ENCODE measurements at places on chromosomes 1 and 21.

- DNase-seq = no peak
Measured at GRCh38 chr21:14736162-14736561, 190.0 kb upstream of the SAMSN1 start.

DNA sequence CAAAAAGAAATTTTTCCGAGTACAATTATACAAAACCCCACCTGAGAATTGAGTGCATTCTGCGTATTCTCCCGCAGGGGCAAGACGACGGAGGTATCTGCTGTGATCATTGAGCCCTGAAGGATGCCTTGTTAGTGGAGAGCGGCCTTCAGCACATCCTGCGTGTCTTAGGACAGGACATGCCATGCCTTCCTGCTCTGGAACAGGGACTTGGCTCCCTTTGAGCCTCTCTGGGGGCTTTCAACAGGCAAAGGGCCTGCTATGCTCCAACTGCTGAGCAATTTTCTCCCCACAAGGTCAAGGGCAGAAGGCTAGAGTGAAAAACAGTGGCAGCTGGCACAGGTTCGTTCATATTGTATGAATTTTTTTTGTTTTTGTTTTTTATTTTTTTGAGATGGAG lies 52.4 kb downstream of the TOR1AIP2 start:
- DNase-seq = no peak

DNA sequence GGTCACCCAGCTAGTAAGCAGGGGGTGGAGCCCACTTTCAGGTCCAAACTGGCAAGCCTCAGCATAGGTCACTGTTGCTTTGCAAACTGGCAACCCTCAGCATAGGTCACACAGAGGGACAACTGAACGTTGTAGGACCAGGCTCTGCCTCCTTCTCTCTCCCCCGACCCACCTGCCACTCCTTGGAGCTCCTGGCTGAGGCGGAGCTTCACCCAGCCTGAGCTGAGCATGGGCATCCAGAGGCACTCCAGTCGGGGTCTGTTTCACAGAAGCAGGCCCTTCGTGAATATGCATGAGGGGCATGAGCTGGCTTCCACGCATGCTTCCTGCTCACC lies 24.2 kb downstream of the CAPZB start:
- DNase-seq = no peak

DNA sequence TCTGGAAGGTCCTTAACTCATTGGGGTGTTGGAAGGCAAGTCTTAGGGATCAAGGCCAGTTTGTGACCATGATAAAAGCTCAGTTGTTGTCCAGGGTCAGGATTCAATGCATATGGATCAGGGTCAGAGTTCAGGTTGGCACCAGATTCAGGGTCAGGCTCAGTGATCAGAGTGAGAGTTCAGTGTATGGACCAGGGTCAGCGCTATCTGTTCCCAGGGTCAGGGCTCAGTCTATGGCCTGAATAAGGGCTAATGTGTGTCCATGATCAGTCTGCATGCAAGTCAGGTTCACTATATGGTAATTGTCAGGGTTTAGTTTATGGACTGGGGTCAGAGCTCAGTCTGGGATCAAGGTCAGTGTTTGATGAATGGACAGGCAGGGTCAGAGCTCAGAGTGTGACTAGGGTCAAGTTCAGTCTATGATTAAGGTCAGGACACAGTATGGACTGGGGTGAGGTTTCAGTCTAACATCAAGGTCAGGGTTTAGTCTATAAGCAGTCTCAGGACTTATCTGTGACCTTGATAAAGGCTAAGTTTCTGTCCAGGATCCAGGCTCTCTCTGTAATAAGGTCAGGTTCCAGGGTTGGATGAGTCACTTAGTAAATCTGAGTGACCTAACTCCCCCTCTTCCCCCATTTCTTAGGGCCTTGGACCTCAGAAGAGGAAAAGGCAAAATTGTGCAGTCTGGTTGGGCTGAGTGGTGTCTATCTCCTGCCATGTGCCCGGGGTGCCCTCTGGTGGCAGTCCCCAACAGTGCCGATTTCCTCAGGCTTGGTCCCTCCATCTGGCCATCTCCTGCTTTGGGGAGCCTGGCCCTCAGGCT lies 23.8 kb downstream of the KNCN start:
- DNase-seq = peak; percentile 84

GRCh38 chr1:173355281-173356031 lies 121.7 kb upstream of the PRDX6 start:
- DNase-seq = no peak

DNA sequence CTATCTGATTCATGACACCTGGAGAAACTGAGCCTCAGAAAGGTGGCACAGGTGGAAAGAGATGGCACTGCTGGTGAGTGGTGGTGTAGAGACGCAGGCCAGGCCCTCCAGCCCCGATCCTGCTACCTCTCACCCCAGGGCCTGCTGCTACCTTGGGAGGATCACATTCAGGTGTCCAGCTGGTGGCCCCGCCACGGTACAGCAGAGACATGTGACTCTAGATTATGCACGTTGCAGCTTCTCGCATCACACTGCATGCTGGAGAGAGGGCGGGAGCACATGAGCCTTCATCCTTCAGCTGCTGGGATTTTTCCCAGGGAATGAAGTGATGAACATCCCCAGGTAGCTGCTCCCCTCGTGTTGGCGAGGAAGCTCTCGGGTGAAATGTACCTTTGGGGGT lies 32.9 kb downstream of the KAZN start:
- no peak for DNase-seq

- no peak for DNase-seq
Measured at GRCh38 chr1:235741294-235741693, 91.7 kb upstream of the GNG4 start.

GRCh38 chr1:3828391-3828790 lies 28.6 kb downstream of the CEP104 start:
- DNase-seq = no peak

- DNase-seq = no peak
Measured at GRCh38 chr1:97500760-97501159, 420.1 kb downstream of the DPYD start.

DNA sequence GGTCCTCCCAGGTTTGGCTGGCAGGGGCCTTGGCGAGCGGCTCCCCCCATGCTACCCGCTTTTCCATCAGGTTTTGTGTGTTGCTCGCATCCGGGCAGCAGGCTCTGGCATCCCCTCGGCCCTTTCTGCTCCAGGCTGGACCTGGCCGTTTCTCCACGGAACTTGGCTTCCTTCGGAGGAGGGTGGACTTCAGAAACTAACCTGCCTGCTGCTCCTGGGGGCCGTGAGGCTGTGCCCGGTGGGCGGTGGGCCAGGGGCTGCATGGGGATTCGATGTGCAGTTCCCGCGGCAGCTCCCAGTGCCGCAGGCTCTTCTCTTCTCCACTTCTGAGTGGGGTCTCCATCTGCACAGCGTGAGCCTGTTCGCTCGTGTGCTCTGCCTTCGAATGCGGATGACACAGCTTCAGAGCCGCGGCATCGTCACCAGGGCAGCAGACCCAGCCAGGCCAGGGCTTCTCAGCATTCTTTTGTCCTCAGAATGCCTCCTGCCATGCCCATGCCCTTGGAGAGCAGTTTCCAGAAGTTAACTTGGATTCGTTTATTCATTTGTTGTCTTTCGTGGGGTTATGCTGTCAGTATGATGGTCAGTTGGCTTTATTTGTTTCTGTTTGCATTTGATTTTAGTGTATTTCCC lies 36.4 kb downstream of the PRKCZ start:
- DNase-seq = no peak

GRCh38 chr1:73452522-73452921 lies 745.5 kb downstream of the LRRIQ3 start:
- no peak for DNase-seq

GRCh38 chr1:157161901-157162300 lies 23.7 kb upstream of the ETV3 start:
- DNase-seq = no peak

DNA sequence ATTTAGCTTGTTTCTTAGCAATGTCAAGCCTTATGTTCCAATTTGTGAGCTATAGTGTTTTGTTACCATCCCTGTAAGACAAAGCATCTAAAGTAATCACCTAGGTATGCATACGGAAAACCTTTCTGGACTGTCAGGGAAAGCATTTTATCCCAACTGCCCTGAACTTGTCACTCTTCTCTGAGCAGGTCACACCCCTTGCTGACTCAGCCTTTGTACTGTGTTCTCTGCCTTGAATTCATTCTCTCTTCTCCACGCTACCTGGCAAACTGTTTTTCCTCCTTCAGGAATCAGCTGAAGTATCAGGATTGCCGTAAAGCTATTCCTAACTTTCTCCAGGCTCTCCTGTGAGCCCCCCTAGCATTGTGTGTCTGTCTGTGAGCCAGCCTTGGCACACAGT lies 54.2 kb downstream of the PBX1 start:
- DNase-seq = no peak

DNA sequence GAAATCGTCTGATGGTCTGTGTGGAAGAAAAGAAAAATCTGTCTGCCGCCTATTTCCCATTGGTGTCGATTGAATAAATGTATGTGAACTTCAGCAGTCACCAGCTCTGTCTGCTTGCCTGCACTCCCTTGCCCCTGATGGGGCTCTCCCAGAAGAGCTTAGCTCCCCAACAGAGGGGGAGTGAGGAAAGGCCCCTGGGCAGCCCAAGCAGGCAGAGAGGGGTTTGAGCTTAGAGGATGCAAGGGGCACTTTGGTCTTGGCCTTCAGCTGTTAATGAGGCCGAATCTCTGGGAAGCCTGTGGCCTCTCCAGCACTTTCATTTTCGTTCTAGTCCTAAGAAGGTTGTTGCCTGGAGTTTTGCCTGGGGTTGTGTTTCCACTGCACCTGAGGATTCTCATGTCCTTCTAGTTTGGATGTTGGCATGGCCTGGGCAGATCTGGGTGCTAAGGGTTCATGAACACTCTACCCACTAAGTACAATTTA lies 2.8 kb downstream of the FOXD2 start:
- DNase-seq = no peak

- DNase-seq = no peak
Measured at GRCh38 chr1:4461726-4462290, 192.6 kb upstream of the AJAP1 start.

- DNase-seq = peak; percentile 86
Measured at GRCh38 chr1:154548028-154548427, 10.4 kb downstream of the UBE2Q1 start.

DNA sequence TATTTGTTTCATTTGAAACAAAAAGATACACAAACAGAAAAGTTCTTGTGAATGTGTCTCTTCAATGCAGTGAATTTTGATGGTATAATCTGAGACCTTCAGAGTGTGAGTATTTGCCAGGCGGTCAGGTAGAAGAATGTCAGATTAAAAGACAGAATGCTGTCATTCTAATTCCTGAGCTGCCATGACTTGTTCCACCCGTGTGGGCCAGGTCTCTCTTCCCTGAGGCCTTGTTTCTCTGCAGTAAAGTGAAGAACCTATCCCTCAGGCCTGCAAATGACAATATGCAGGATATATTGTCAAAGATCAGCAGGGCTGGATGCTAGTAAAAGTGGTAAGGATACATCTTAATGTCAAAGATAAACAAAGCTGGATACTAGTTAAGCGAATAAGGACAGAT lies 111.4 kb downstream of the ZP4 start:
- no peak for DNase-seq

GRCh38 chr1:183360473-183360872 lies 57.7 kb downstream of the NMNAT2 start:
- DNase-seq = no peak

DNA sequence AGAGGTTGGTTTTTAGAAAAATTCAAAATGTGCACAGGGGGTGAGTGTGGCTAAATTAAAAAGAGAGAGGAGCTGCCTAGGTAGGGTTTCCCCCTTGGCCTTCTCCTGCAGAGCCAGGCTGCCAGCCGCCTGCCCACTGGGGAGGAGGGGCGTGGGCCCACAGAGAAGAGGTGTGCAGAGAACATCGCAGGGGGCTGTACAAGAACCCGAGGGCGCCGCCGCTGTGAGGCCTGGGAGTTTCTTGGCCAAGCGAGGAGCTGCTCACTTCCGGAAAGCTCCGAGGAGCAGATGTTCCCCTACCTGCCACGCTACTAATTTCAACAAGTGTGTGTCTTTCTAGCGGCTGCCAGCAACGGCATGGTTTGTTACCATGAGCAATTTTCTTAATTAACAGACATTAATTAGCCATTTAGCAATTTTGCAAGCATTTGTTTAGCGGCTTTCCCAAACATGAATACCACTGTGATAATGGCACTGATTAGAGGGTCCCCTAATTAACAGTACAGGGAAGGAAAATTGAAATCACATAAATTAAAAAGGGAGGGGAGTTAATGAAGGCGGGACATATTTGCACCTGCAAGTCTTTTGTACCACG lies 59.7 kb downstream of the MRPL37 start:
- no peak for DNase-seq

GRCh38 chr21:41620982-41621381 lies 113.0 kb upstream of the TMPRSS2 start:
- no peak for DNase-seq

- no peak for DNase-seq
Measured at GRCh38 chr21:36377391-36377842, 7.8 kb upstream of the CHAF1B start.

GRCh38 chr1:28642056-28642846 lies 616 bp downstream of the TAF12 start:
- peak; percentile 37 for DNase-seq

DNA sequence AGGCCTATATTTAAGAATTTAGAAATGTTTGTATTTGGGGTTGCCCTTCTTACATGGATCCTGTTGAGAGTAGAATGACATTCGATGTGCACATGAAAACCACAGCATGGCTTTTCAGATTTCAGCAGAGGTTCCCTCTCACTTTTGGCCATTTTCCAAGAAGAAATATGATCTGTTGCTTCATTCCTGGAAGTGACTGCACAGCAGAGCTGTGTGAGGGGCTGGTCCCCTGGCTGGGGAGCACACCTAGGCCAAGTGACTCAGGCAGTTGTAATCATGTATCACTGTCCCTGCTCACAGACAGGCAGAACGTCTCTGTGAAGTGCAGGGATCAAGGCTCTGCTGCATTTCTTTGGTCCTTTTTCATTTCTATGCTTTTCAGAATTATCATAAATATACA lies 32.3 kb downstream of the AGT start:
- peak; percentile 10 for DNase-seq

DNA sequence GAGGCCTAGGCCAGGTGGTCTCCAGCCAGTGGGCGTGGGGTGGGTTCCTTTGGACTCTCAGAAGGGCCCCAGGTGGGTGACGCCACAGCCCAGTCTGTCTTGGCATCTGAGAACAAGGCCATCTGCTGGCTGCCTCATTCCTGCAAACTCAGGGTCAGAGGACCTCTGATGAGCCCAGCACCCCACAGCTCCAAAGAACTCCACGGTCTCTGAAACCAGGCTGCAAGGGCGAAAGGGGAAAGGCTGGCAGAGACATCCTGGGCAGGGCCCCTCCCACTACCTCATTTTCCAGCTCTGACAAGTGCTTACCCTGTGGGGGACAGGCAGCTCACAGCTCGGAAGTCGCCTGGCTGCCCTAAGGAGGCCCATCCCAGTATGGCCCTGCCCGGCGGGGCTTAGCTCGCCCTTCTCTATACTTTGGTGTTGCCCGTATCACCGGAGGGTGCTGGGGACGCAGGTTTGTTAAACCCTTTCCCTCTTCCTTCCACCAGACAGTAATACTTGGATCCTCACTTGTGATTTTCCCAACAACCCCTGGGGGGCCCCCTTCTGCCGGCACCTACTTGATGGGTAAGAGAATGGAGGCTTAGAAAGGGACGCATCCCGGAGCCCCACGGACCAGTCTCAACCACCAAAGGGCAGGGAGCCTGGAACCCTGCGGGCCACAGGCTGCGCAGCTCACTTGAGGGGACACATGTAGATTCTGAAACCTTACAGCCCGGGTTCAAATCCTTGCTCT lies 10.9 kb upstream of the EDN2 start:
- no peak for DNase-seq

GRCh38 chr21:46060596-46061061 lies 37.3 kb upstream of the COL6A2 start:
- no peak for DNase-seq

- no peak for DNase-seq
Measured at GRCh38 chr1:37994886-37995566, 5.2 kb upstream of the SF3A3 start.

All from hematopoietic multipotent progenitor cell treated with erythropoietin and hydrocortisone succinate and interleukin-3 and kit ligand, for 15 days (in vitro differentiated cells).